ENCODE measurements at places on chromosomes 12 and 14.

- DNase-seq, result no peak
These were observed 96.4 kb downstream of the TMEM260 start for GRCh38 chr14:56676042-56676441.

DNA sequence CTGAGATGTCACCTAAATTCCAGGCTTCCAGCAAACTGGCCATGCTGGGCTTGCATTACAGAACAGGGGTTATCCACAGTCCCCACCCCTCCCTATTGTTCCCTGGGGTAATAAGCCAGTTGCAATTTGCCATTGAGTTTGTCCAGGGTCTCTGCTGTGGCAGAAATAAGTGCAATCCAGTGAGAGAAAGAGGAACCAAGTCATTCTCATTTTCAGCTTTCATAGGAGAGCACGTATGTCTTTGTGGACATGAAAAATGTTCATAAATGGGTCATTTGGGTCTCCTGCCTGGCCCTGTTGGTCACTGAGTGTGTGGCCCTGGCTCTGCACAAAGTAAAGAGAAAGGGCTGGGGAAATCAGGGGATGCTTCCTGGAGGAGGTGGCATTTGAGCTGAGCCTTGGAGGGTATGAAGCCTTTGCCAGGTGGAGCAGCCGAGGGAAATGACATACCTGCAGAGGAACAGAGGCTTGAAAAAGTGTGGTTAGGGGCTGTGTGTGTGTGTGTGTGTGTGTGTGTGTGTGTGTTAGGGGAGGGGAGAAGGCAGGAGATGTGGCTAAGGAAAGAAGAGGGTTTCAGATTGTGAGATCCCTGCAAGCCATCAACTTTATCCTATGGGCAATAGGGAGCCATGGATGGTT, 29.3 kb downstream of the CMKLR1 start:
- DNase-seq, result no peak

- no peak for DNase-seq
These were observed 24.9 kb upstream of the C12orf76 start for GRCh38 chr12:110073049-110073831.

DNA sequence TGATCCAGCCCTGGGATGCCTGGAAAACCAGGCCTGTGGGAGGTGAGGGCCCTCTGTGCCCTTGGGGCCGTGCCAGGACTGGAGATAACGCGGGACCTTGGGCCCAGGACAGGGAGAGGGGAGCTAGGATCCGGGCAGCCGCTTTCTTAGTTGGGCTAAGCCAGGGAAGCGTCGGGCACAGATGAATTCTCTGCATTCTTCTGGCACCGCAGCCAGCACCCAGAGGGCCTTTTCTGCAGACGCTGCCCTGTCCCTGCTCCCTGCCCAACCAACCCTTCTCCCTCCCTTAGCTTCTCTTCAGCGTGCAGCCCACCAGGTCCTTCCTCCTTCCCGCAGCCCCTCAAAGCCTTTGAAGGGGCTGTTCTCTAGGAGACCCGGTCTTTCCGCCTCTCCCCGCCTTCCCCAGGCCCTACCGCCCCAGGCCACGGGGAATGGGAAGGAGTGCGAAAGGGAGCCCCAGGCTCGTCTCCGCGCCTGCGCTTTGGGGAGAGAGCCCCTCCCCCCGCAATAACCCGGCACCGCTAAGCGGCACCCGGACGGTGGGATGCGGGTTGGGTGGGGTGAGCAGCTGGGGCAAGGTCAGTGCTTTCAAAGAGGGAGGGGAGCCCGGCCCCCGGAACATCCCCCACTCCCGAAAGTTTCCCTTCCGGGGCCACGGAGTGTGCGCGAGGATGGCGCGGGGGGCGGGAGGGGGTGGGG, 663 bp downstream of the NCKAP5L start:
- DNase-seq, result no peak

- DNase-seq, result no peak
These were observed 160.9 kb downstream of the SPTSSA start for GRCh38 chr14:34300882-34301734.

DNA sequence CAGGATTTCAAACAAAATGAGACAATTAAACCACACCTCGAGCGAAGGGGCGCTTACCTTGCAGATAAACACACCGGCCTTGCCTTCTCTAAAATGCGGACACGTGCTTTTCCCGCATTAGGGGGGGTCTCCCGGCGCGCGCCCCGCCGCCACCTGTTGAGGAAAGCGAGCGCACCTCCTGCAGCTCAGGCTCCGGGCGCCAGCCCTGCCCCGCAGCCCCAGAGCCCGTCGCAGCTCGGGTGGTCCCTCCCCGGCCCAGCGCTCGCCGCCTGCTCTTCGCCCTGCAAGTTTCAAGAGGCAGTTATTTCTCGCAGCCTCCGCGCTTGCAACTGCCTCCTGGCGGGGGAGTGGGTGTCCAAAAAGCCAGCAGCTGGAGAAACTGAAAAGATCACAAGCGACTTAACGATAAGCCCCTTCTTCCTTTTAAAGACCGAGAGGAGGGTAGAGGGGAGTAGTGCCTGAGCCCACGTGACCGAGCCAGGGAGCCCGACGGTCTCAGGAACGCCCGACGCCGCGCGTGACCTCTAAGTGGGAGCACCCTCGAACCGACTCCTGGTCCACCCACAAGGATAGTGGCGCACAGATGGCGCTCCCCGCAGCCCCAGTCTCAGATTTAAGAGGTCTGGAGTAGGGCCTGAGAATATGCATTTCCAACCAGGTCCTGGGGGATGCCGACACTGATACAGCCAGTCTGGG, at the start of gene ESR2:
Gene ESR2 (minus strand): TSS at position 396 of the 696 bp plus-strand sequence. CDS start 11,386 bp downstream, outside the sequence.
- no peak for DNase-seq

DNA sequence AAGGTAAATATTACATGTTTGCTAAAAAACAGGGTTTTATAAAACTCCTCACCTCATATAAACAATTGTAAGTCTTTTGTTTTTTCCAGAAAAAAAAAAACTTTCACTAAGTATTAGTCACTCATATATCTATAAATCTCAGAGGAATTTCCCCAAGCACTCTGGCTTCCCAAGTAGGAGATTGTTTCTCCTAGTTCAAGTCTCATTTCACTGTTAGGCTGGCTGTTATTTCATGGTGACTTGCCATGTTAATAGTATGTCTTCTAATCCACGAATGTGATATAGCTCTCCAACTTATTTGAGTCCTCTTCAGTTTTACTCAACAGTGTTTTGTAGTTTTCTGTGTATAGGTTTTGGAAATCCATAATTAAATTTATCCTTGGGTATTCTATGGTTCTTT, 61.6 kb downstream of the CAPZA3 start:
- no peak for DNase-seq

- DNase-seq, result no peak
These were observed 11.8 kb upstream of the ENDOU start for GRCh38 chr12:47736877-47737676.

DNA sequence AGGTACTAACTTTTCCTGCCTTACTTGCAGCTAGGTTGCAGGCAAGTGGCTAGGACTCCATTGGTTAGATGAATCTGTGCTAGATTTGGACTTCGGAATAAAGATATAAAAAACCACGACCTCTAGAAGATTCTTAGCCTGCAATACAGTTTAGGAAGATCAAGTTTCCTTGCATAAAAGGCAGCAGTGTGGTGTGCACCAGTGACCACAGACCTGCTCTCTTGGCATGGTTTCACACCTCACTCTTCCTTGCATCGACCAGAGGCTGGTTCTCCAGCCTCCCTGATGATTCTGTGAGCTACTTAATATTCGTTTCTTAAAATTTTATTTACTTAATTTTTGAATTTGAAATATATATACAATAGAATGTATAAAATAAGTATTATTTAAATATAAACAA, 9.8 kb downstream of the KLHDC1 start:
- DNase-seq, result no peak

DNA sequence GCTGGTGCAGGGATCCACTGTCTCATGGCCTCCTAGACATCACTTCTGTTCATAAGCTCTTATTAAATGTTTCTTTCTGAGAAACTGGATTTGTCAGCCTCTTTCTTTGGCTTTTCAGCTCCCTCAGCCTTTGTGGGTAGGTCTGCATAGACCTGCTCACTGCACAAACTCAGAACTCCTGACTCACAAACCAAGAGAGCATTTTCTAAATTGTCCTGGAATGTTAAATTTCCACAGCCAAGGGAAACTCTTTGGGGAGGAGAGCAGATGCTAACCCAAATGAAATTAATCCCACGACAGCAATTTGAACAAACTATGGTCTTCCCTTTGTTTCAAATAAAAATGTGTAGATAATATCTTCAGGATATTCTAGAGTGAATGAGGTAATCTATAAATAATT, 19.5 kb upstream of the CERS5 start:
- DNase-seq, result no peak

- no peak for DNase-seq
These were observed 278.9 kb upstream of the SOX5 start for GRCh38 chr12:24228371-24228770.

- no peak for DNase-seq
These were observed 7.2 kb downstream of the DMAC2L start for GRCh38 chr14:50319293-50319692.

- DNase-seq, result no peak
These were observed 74.3 kb downstream of the ANO6 start for GRCh38 chr12:45290216-45290605.

DNA sequence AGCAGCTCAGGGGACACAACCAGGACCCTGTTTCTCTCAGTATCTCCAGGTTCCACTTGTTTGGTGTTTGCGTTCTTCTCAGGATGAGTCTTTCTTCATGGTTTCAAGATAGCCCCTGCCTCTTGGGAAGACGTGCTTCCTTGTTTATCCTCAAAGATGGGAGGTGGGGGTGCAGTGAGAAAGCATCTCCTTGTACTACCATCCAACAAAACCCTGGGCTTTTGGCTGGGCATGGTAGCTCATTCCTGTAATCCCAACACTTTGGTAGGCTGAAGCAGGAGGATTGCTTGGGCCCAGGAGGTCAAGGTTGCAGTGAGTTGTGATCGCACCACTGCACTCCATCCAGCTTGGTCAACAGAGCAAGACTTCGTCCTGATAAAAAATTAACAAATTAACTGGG, 21.0 kb upstream of the TUNAR start:
- no peak for DNase-seq
